ENCODE measurements at places on chromosomes 6 and 20.

DNA sequence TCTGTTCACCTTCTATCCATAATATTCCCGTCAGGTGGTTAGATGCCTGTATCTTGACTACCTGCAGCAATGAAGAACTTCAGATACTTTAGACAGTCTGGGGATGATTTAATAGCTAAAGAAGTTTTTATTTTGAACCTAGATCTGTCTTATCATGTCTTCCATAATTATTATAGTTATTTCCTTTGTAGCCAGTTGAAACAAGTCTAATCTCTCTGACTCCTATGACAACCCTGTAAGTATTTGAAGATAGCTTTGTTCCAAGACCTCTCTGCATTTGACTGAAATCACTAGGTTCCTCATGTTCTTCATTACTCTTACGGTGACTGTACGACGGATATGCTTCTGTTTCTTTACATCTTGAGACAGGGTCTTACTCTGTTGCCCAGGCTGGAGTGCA, 316.6 kb upstream of the BMP2 start:
- DNase-seq: no peak

DNA sequence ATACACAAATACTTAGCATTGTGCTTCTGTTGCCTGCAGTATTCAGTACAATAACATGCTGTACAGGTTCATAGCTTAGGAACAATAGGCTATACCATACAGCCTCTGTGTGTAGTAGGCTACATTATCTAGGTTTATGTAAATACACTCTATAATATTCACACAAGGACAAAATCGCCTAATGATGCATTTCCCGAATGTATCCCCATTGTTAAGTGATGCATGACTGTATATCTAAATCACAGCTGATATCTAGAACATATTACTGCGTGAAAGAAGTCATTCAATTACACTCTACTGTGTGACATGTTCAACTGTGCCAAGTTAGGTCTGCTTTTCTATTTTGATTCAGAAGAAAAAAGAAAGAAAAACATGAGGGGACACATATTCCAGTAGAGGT, 633.5 kb downstream of the RFPL4B start:
- DNase-seq: no peak

DNA sequence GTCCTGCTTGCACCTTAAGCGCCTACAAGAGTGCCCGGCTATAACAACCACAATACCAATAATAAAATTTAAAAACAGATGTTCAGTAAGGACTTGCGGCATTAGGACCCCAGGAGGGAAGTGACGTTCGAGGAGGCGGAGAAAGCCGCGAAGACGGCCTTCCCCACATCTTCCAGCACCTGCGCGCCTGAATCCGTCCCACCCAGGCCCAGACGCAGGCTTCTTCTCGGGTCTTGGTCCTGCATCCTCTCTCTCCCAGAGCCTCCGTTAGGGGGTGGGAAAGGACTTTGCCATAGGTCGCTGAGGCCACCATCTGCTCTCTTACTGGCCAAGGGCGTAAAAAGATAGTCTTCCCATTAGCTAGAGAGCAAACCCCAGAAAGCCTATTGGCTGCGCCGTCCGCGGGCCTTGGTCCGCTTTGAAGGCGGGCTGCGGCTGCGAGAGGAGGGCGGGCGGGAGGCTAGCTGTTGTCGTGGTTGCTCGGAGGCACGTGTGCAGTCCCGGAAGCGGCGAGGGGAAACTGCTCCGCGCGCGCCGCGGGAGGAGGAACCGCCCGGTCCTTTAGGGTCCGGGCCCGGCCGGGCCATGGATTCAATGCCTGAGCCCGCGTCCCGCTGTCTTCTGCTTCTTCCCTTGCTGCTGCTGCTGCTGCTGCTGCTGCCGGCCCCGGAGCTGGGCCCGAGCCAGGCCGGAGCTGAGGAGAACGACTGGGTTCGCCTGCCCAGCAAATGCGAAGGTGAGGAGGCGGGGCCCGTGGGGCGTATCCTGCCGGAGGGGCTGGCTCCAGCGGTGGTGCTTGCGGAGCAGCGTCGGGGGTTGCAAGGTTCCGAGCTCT, at the start of gene CNPY3:
CNPY3 (plus strand) TSS at position 495 of the 835 bp plus-strand sequence; CDS start at position 586, 91 bp downstream.
- peak; percentile 98 for DNase-seq

GRCh38 chr6:166105341-166106075, 62.1 kb downstream of the TBXT start:
- DNase-seq: no peak

DNA sequence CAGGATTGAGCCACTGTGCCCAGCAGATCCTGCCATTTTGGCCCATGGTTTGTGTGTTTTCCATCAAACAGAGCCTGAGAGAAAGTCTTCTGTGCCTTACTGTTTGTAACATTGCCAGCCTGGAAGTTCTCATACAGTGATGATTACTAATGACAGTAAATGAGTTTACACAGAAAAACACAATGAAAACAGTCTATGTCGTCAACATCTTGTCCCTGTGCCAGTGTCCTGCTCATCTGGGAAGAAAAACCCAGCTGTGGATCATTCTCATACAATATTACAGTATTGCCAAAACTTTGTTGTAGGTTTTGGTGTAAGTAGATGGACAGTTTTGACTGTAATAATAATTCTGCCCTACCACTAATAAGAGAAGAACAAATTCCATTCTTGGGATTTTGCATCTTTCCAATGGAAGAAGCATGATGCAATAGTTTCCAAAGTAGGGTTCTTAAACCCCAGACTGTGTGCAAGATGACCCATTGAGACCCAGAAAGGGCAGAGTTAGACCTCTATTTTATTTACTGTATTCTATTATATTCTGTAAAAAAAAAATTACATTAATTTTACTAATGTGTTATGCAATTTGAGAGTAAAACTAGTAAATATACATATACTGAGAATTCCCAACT, 135.0 kb upstream of the JARID2 start:
- no peak for DNase-seq

DNA sequence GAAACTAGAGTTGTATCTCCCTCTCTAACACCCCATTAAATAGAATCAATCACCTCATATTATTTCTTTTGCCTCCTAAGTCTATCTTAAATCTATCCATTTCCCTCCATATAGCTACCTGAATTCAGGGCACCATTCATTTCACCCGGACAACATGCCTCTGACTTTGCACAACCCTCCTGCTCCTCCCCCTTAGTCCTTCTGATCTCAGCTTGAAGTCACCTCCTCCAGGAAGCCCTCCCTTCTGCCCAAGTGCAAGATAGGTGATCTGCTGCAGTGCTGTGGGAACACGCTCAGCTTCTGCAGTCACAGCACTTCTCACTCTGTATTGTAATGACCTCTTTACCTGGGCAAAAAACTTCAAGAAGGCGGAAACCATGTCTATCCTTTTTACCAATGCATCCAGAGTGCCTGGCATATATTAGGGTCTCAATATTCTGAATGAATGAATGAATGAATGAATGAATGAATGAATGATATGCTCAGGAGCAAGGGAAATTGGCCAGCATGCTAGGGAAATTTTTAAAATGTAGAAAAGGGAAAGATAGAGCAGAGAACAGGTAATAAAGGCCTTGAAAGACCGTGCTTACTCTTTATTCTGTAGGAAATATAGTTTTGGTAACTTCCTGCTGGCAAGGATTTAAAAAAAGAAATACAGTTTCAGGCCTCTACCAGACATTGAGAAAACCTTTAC, 41.7 kb downstream of the MBOAT1 start:
- DNase-seq: no peak

- DNase-seq: no peak
These were observed 24.6 kb downstream of the ATG5 start for GRCh38 chr6:106300944-106301343.

DNA sequence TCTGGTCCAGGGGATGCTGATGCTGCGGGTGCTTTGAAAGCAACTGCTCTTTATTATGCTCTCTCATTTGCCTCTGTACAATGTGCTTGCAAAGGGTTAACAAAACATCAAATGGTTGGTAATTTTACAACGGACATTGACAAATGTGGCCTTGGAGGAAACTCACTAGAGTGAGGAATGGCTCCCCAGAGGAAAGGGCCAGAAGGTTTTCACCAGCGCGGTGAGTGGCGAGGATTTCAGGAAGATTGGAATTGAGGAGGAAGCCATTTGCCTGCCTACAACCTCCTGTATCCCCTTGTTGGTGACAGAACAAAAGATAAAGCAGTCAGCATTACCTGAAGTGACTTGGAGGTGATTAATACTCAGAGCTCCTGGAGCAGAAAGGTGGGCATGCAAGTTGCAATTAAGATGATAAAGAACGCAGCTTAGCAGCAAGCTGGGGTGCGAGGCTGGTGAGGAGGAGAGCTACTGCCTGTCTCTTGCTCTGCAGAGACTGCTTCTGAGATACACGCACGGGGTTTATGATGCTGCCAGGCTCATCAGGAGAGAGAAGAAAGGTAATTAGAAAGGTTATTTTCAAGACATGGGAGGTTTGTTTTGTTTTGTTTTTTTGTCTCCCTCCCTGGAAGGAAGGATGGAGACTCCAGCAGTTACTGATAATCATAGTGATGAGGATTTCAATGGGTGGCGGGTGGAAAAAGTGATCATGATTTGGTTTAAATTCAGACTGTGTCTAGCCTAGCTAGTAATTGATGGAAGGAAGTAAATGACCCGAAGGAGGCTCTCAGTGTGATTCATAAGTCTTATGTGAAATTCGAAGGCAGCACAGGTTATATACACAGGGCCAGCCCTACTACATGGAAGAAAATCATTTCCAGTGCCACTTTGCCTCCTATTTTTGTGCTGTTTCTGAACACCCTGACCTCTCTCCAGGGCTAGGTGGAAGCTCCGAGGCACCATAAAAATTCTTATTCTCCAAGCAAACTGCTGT, 141.6 kb upstream of the DTNBP1 start:
- no peak for DNase-seq

- no peak for DNase-seq
These were observed 1.8 kb upstream of the NDUFAF4 start for GRCh38 chr6:96899451-96899998.

DNA sequence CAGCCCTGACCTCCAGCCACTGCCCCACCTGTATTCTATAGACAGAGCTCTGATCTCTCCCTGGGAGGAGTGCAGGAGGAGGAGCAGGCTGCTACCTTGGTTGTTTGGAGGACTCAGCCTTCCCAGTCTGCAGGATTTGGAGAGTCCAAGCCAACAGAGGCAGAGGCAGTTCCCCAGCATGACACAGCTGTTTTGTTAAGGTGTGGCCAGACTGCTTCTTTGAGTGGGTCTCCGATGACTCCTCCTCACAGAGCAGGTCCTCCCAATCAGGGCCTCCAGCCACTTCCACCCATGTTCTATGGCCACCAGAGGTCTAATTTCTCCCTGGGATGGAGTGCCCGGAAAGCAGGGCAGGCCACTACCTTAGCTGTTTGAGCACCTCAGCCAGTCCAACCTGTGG, 203.5 kb downstream of the HACE1 start:
- DNase-seq: no peak

- DNase-seq: no peak
These were observed 253.5 kb downstream of the QKI start for GRCh38 chr6:163668061-163668426.

DNA sequence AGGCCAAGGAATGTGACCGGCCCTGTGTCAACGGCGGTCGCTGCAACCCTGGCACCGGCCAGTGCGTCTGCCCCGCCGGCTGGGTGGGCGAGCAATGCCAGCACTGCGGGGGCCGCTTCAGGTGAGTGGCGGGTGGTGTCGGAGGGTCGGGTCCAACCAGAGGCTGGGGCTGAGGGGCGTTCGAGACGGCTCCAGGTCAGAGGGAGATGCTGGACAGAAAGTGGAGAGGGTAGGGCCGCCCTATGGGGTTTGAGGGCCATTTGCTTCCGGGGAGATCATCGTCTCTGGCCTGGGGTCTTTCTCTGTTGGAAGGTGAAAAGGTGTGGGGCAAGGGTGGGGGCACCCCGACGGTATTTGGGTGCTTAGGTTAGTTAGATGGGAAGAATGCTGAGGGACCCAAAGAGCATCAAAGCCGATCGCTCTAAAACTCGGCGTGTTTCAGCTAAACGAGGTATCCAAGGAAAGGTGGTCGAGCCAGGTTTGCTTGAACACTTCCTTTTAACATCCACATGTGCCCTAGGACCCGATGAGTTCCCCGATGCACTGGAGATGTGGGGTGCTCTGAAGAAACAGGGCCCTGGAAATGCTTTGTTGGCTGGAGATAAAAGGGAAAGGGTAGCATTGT, 691 bp downstream of the ATRN start:
- no peak for DNase-seq

GRCh38 chr20:47606414-47606982, 104.8 kb downstream of the NCOA3 start:
- peak; percentile 94 for DNase-seq

- no peak for DNase-seq
These were observed 1235.5 kb upstream of the CITED2 start for GRCh38 chr6:140609956-140610355.

- no peak for DNase-seq
These were observed 406.1 kb downstream of the MAFB start for GRCh38 chr20:40282941-40283340.

DNA sequence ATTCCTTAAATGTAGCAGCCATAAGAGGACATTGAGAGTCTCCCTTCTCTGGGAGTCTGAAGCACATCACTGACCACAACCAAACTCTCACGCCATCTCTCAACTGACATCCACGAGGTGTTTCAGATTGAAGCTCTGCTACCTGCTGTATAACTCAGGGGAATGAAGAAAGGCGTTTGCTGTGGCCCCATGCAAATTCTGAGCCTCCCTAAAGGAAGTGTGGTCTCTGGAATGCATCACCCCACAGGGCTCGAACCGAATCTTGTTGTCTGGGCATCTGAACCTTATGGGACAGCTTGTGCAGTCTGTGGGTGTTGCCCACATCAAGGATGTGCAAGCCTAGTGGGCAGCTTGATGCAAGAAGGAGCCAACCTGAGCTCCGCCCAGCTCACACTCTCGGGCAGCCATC, 10.9 kb downstream of the PMEPA1 start:
- no peak for DNase-seq

DNA sequence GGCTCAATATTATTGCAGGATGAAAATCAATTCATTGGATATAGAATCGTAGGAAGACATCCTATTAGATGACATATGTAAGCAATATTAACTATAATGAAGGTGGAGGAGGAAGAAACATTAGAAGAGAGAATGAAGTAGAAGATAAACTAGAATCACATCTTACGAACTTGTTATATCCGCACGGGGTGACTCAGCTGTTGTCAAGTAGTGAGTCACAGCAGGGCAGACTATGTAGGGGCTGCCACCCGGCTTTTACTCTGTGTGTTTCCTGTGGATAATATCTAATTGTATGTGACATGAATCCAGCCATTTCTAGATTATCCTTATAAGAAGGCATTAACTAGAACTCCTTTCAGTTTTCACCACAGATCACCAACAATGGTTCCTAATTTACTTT, 520.2 kb downstream of the DOK5 start:
- no peak for DNase-seq

GRCh38 chr6:166009385-166010031, 158.1 kb downstream of the TBXT start:
- DNase-seq: peak; percentile 18

GRCh38 chr6:166381381-166381732, 1.4 kb downstream of the MPC1 start:
- DNase-seq: no peak

DNA sequence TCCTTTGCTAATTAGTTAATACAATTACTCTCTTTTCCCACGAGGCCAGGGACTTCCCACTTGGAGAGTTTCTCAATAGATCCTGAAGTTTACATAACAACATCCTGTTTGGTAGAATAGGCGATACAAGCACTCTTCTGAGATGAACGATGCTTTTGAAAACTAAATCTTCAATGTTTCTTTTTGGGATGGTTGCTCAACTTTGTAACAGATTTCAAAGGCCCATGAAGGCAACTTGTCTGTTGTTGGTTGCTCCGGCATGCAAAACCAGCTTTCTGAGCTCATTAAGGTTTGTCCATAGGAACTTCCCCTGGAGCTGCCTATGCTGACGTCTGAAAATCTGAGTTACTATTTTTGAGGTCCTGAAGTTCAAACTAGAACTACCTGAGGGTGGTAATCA, 25.9 kb upstream of the ROS1 start:
- DNase-seq: no peak

GRCh38 chr6:124974771-124975377, 12.6 kb downstream of the RNF217 start:
- DNase-seq: no peak

Data from NCI-H1092 (cell line).